ENCODE measurements at places on chromosomes 16 and 17.
A peak's percentile ranks its signal among the peaks of the same experiment; 100 is the strongest.

DNA sequence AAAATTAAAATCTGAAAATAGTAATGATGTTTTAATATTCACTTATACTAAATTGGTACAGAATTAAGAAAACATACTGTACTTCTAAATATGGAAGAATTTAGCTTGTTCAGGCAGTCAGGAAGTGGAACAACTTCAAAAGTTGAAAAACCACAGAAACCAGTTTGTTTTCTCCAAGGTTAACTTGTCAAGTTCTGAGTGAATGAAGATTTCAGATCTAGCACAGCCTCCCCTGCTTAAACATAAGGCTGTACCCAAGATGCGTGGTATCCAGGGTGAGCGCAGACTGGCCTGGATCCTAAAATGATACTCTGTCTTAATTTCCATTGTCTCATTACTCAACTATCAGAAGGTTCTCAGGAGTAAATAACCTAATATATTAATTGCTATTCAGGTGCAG, 730.7 kb upstream of the KIF2B start:
- H3K27me3 ChIP-seq, result no peaks in the 10 kb centered on the region
- DNase-seq, result no peak
- H3K4me1 ChIP-seq, result no peaks in the 10 kb centered on the region
- no peak overlapping the region for H3K27ac ChIP-seq
- no peaks in the 10 kb centered on the region for H3K36me3 ChIP-seq
- no peak overlapping the region for H3K4me3 ChIP-seq

- peak; percentile 41 for DNase-seq
- H3K4me1 ChIP-seq, result peaks cover 13% of the 10 kb centered on the region
- H3K27me3 ChIP-seq, result no peaks in the 10 kb centered on the region
- no peak overlapping the region for H3K27ac ChIP-seq
- H3K4me3 ChIP-seq, result peak overlapping the region; percentile 60
These were observed 15.0 kb downstream of the HASPIN start for GRCh38 chr17:3738562-3739295.

DNA sequence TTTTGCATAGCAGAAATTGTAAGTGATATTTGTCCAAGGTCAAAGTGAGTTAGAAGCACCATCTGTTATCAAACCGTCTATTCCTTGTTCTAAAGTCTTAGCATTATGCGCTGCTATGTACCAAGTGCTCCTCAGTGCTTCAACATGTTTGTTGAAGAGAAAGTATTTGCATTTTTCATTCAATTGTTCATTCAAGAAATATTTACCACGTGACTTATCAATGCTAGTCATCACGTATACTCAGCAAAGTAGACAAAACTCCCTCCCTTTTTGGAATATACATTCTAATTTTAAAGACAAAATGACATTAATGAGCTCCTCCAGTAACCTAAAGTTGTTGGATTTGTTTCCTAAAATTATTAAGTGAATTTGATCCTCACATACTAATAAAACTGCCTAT, 388.0 kb upstream of the CDH8 start:
- H3K27ac ChIP-seq, result no peak overlapping the region
- H3K27me3 ChIP-seq, result no peaks in the 10 kb centered on the region
- H3K36me3 ChIP-seq, result no peaks in the 10 kb centered on the region
- no peak for DNase-seq

DNA sequence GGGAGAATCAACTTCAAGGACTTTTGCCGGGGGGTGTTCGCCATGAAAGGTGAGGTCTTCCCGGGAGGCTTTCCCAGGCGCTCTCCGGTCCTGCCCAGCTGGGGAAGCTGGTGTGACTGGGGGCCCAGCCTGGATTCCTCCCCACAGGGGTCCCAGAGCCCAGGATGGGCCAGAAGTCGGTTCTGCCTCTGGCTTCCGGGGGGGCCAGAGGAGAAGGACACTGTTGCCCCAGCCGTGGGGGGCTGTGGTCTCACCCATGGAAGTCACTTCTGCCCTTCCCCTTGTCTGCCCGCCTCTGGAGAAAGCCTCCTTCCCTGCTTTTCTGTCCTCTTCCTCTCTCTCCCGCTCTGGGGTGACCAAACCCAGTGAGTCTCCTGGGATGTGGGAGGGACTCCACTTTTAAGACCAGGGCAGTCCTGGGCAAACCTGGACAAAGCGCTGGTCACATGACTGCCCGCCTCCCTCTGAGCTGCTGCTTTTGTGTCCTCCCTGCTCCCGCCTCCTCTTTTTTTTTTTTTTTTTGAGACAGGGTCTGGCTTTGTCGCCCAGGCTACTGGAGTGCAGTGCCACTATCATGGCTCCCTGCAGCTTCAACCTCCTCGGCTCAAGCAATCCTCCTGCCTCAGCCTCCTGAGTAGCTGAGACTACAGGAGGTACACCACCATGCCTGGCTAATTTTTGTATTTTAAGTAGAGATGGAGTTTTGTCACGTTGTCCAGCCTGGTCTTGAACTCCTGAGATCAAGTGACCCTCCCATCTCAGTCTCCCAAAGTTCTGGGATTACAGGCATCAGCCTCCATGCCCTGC, 40.6 kb downstream of the RAB11FIP4 start:
- H3K4me1 ChIP-seq, result no peaks in the 10 kb centered on the region
- no peaks in the 10 kb centered on the region for H3K36me3 ChIP-seq
- no peak for DNase-seq
- H3K27me3 ChIP-seq, result peaks cover 14% of the 10 kb centered on the region

DNA sequence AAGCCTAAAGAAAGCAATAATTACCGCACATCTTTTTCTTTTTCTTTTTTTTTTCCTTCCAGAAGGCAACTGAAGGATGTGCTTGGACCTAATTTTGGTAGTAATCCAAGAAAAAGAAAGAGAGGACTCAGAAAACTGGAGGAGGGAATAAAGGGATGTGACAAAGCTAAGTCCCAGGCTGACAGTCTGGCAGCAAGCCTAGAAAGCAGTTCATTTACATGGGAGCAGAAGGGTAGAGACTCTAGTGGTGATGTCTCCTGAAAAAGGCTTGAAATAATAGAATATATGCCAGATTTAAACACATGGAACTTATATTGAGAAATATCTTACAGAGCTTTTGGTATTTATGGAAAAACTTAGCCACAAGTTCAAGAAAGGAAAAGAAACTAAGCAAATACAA, 101.0 kb upstream of the SHISA6 start:
- no peaks in the 10 kb centered on the region for H3K27me3 ChIP-seq
- DNase-seq, result no peak
- no peaks in the 10 kb centered on the region for H3K36me3 ChIP-seq
- H3K27ac ChIP-seq, result no peak overlapping the region
- H3K4me3 ChIP-seq, result no peak overlapping the region

GRCh38 chr17:78535273-78536197, 41.7 kb downstream of the DNAH17 start:
- peak overlapping the region; percentile 86 for H3K27ac ChIP-seq
- peaks cover 48% of the 10 kb centered on the region for H3K4me1 ChIP-seq
- no peaks in the 10 kb centered on the region for H3K27me3 ChIP-seq
- no peaks in the 10 kb centered on the region for H3K36me3 ChIP-seq
- H3K4me3 ChIP-seq, result peak overlapping the region; percentile 30

DNA sequence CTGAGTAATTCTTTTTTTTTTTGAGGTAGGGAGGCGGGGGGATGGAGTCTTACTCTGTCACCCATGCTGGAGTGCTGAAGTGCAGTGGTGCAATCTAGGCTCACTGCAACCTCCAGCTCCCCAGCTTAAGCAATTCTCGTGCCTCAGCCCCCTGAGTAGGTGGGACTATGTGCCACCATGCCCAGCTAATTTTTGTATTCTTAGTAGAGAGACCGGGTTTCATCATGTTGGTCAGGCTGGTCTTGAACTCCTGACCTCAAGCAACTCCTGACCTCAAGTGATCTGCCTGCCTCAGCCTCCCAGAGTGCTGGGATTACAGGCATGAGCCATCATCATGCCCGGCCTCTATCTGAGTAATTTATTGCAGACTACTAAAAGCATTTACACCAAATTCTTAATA, 19.4 kb downstream of the KPNB1 start:
- DNase-seq, result no peak
- H3K27me3 ChIP-seq, result no peaks in the 10 kb centered on the region

Measured in keratinocyte (primary cell).